ENCODE measurements at places on chromosomes 3 and 15. TPM values are rescaled to one million over a fixed set of nuclear protein-coding genes. Genes with fewer than 3 reads are reported as not detected.

GRCh38 chr3:147393261-147393942 lies 12.9 kb downstream of the ZIC4 start:
- peak; percentile 87 for DNase-seq

- no peak for DNase-seq
These were observed 116.1 kb downstream of the ALDH1A2 start for GRCh38 chr15:57949374-57949943.

GRCh38 chr3:23762214-23762613 lies 43.5 kb upstream of the UBE2E1 start:
- no peak for DNase-seq

DNA sequence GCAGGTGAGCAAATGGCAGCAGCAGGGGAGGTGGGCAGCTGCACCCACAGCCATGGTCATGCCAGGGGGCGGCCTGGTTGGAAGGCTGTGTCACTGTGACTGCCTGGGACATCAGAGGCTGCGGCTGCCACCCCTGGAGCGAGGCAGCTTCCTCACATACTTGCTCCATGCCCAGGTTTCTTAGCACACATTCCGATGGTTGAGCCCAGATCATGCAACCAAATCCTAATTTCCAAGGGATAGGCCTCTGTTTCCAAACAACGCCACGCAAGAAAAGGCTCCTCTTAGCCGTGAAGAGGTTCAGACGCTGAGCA lies 11.6 kb upstream of the NRROS start:
- no peak for DNase-seq

DNA sequence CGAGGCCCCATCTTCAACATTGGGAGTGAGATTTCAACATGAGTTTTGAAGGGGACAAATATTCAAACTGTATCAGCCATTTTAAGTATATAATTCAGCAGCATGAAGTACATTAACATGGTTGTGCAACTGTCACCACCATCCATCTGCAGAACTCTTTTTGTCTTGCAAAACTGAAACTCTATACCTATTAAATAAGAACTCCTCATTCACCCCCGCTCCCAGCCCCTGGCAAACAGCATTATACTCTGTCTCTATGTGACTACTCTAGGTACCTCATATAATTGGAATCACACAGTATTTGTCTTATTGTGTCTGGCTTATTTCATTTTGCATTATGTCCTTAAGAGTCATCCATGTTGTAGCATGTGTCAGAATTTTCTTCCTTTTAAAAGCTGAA lies 110.1 kb downstream of the MAP2K5 start:
- no peak for DNase-seq

GRCh38 chr3:175457301-175457700 lies 598.2 kb downstream of the NAALADL2 start:
- no peak for DNase-seq

GRCh38 chr3:173065543-173065981 lies 75.5 kb downstream of the SPATA16 start:
- DNase-seq = no peak

GRCh38 chr15:44130778-44131177 lies 64.3 kb downstream of the FRMD5 start:
- DNase-seq = no peak

Gene SNTN
- not detected for total RNA-seq

Gene LRTM1
- not detected for total RNA-seq

Gene AAGAB
- total RNA-seq = 63.0 TPM

Gene CYP1A1
- total RNA-seq = 1.6 TPM
